ENCODE measurements at places on chromosomes 7 and 10.
A peak's percentile ranks its signal among the peaks of the same experiment; 100 is the strongest.

- DNase-seq = no peak
Measured at GRCh38 chr10:112218960-112219359, 35.4 kb upstream of the GPAM start.

GRCh38 chr7:7867846-7868571, 100.6 kb upstream of the GLCCI1 start:
- no peak for DNase-seq

GRCh38 chr10:97168645-97169044, 17.1 kb downstream of the SLIT1 start:
- no peak for DNase-seq

- DNase-seq = peak; percentile 81
Measured at GRCh38 chr7:54788664-54789063, 29.7 kb upstream of the SEC61G start.

DNA sequence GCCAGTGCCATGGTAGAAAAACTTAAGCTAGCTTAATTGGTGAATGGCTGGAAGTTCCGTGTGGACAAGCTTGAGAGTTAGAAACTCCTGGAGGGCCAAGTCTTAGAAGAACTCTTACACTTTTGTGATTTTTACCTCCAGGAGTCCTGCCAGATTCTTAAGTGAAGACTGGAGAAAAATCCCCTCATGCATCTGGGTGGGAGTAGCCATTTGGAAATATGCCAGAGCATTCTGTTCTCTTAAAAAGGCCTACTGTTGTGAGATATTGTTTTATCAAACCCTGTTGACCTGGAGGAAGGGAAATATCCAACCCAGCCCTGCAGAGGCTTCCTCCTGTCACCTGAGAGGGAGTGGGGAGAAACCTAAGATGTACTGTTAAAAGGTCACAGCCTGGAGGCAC, 17.6 kb upstream of the MCM10 start:
- no peak for DNase-seq

GRCh38 chr7:131925636-131926035, 369.2 kb upstream of the PODXL start:
- no peak for DNase-seq

Measured in AG04450 (cell line).